ENCODE measurements at places on chromosomes 1 and 21.

DNA sequence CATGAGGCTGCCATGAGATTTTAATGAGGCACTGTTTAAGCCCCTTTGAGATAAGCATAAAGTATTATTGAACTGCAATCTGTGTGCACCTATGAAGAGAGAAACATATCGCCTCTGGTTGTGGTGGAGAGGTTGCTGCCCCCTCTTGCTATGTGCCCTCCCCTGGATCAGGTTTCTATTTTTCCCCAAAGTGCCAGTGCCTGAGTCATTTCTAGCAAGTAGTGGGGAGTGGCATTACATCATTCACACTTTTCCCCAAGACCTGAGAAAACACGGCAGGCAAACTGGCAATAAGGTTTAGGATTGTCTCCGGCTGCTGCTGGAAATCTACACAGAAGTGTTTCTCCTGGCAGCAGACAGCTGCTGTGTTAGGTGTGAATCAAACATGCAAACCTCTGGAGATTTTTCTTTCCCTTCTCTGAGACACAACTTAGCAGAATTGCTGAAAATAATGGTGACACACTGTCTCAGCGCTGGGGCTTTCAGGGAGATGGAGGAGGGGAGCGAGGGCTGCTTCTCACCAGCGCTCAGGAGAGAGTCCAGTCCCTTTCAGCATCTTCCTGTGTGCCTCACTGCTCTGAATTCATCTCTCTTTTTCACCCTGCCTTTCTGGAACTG lies 13.7 kb upstream of the RGS16 start:
- no peak for DNase-seq

DNA sequence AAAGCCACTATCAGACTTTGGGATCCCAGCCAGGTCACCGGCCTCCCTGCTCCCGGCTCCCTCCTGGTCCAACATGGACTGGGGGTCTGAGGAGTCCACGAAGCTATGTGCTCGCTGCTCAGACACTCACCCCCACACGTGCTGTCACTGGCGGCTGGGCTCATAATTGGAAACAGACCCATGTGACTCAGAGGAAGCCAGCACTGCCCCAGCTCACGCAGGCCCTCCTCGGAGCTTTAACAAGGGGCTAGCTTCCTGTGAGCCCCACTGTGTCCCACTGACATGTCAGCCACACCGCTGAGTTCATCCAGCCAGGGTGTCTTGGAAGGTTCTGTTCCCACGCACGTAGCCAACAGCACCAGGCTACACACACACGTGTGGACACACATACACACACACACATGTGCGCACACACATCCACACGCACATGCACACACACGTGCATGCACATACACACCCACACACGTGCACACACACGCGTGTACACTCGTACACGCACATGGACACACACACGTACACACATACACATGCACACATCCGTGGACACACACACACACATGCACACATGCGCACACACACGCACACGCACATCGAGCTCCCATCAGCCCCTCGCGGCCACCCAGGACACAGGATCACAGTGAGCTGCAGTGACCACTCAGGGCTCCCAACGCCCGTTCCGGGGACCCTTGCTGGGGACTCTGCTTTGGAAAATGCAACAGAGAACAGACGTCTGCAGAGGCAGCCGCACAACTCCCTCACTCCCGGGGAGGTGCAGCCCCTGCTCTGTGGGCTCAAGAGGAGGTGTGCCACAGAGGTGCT lies 18.4 kb upstream of the COL6A2 start:
- no peak for DNase-seq

DNA sequence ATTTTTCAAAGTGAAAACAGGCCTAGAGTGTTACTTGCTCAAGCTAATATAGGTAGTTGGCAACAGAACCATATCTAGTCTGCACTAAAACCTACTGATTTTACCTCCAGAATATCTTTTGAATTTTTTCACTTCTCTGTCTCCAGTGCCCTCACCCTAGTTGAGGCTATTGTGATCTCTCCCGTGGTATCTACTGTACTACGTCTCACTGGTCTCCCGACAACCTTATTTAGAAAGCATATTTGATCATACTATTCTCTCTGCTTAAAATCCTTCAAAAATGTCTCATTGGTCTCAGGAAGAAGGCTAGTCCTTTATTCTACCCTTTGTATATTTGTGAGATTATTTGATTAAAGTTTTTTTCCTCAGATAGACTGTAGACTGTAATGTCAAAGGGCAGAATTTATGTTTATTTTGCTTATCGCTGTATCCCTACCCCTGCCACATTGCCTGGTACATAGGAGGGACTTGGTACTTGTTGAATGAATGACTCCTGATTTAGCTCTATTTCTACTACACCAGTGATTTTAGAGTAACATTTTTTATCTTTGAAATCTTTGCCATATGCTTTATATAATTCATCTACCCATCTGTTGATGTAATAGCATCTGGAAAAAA lies 135.5 kb upstream of the KIAA1614 start:
- no peak for DNase-seq

DNA sequence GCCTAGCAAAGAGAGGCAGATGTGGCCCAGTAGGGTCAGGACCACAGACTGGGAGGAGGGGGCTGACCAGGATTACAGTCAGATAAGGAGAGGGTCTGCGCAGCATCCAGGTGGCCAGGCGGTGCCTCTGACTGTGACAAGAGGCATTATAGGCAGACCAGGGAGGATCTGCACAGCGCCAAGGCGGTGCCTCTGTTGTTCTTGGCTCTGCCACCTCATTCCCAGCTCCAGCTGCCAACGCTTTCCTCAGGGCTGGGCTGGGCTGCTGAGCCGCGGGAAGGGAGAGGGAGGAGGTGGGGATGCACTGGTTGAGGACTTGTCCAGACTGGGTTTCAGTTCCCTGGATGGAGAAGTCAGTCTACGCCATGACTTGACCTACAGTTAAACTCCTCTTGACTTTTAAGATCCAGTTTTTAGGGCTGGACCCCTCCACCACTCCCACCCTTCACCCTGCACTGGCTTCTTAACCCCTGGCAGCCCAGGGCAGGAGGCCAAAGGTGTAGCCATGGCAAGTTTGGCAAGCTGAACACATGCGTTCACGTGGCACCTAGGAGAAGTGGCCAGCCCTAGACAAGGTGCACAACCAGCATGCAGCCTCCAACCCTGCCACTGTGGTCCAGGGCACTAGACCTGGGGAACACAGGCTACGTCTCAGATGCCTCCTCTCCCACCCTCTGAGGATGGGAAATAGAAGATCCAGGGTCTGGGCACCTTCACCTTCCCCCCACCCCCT lies 4.5 kb upstream of the CRABP2 start:
- DNase-seq = peak; percentile 21

DNA sequence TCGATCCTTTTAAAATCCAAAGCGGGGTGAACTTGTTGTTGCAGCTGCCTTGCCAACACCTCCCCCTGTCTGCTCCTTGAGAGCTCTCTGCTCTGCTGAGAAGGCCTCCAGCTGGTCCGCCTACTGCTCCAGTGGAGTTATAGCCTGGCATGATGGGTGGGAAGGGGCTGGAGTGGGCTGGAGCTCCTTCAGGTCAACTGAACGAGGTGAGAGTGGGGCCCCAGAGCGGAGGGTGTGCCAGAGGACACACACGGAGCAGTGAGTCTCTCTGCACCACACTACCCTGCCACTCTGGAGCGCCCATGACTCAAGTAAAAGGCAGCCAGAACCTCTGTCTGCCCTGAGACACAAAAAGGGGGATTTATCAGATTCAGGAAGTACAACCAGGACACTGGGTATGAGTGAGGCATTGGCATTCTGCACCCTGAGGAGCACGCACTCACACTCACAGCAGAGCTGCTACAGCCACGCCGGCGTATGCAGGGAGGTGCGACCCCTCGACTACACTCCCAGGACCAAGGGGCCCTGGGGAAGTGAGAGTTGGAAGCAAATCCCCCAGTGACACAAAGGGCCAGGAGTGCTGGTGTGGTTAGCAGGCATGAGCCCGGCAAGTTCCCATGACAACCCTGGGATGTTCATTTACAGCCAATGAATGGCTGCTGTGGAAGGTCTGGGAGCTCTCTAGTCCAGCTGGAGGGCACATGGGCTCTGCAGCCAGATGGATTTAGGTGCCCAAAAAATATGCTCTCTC lies 28.0 kb upstream of the EVA1B start:
- DNase-seq = peak; percentile 35

GRCh38 chr1:91753878-91754277 lies 132.1 kb downstream of the TGFBR3 start:
- DNase-seq = no peak

All from NCI-H2227 treated with DMSO at 0.1 percent for 48 hours (cell line).